Right lung (tissue), 10 donors: ENCODE measurements at places on chromosomes 4 and X.

DNA sequence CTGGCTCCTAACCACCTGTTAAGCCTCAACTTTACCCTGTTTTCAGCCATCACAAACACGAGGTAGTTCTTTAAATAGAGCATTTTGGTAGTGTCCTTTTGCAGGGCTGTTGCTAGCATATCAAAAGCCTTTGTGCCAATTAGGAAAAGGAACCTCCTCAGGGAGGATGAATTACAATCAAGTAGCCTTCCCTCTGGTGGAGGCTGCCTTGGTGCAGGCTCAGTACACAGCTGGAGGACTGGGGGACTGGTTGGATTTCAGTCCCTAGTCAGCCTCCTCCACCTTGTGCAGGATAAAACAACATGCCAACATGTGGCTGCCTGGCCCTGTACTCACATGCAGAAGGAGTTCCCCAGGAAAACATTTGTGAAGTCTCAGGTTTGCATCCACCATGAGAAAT, 53.1 kb downstream of the RASGEF1B start:
- DNase-seq: no peak

GRCh38 chr4:130023088-130023487, 927.1 kb downstream of the C4orf33 start:
- DNase-seq: no peak

DNA sequence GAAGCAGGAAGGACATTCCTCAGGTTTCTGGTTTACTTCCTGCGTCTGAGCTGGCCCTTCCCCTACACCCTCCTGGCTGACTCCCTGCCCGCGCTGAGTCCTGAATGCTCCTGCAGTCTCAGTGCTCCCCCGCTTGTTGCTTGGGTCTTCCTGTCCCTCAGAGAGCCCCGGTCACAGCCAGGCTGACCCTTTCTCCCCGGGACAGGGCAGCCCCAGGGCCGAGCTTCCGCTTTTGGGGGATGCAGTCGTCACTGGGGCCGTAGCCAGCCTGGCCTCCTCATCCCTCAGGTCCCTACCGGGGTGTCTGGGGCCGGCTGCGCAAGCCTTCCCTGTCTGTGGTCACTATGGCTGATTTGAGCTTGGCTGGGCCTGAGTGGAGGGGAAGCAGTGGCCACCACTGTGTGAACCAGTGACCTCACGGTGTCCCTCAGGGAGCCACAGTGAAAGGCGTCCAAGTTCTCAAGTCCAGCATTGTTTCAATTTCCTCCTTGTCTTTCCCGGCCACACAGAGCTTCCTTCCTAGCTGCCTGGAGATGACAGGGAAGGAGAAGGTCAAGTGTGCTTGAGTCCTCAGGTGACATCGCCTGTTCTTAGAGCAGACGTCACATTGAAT, 34.1 kb upstream of the ASMTL start:
- DNase-seq: no peak

DNA sequence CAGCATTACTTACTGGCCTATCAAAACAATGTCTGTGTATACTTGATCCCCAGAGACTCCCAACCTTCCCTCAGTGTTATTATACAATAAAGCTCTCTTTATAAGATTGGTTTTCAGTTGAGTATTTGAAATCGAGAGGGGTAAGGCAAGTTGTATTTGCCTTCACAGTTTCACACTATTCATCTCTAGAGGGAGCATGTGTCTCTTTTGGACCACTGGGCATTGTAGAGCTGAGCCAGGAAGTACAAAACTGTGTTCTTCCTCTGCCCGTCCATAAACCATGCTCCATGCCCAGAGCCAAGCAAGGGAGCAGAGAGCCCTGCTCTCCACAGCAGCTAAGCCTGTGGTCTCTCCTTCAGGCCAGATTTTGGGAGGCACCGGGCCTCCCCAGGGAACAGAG, 61.5 kb upstream of the HHIP start:
- no peak for DNase-seq
